CD4-positive, alpha-beta T cell (primary cell): ENCODE measurements at places on chromosomes 4 and X. TPM values are rescaled to one million over a fixed set of nuclear protein-coding genes. Genes with fewer than 3 reads are reported as not detected.
A peak's percentile ranks its signal among the peaks of the same experiment; 100 is the strongest.

DNA sequence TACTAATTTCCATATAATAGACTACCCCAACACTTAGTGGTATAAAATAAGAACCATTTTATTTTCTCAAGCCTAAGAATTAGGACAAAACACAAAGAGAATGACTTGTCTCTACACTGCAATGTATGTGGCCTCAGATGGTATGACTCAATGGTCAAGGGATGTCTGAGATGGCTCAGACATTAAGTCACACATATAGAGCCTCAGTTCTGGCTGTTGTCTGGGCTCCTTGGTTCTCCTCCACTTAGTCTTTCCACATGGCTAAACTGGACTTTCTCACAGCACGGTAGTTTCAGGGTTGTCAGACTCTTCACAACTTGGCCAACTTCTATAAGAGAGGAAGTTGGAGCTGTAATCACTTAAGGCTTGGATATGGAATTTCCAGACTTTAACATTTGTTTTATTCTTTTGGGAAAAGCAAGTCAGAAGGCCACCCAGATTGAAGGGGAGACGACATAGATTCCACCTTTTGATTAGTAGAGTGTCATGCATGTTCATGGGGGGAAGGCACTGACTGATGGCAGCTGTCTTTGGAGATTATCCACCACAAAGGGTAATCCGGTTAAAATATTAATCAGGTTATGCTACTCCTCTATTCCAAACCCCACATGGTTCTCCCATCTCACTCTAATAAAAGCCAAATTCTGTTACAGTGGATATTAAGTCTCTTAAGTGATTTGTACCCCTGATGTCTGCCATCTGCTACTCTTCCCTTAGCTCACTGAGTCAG is 9.4 kb downstream of the IL15 start:
- peaks cover 5% of the 10 kb centered on the region for H3K4me1 ChIP-seq
- no peaks in the 10 kb centered on the region for H3K36me3 ChIP-seq
- H3K27me3 ChIP-seq = no peaks in the 10 kb centered on the region
- no peak for DNase-seq
- H3K4me3 ChIP-seq = no peak overlapping the region
- no peak overlapping the region for H3K27ac ChIP-seq

- H3K27ac ChIP-seq = no peak overlapping the region
- DNase-seq = no peak
- H3K27me3 ChIP-seq = no peaks in the 10 kb centered on the region
Observed at GRCh38 chr4:81605271-81605670, 133.6 kb upstream of the RASGEF1B start.

DNA sequence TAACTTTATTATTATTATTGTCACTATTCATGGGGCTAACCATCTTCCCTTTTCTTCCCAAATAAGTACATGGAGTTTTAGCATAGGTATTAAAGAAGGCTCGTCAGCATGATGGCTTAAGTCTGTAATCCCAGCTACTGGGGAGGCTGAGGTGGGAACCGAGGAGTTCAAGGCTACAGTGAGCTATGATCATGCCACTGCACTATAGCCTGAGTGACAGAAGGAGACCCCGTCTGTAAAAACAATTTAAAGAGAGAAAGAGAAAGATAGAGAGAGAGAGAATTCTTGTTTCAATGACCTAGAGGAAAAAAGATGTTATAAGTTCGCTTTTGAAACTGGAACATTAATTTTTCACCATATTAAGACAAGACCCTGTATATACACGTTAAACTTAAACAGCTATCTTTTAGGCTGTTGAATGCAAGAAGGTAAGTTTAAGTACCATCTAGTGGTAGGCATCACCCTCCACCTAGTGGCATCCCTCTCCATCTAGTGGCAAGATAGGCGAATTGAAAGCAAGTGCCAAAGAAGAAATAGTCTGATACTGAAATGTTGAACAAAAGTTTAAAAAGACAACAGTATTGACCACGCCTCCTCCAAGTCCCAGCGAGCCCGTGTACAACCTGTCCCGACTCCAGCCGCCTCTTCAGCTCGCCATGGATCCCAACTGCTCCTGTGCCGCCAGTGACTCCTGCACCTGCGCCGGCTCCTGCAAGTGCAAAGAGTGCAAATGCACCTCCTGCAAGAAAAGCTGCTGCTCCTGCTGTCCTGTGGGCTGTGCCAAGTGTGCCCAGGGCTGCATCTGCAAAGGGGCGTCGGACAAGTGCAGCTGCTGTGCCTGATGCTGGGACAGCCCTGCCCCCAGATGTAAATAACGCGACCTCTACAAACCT is 26.0 kb upstream of the YTHDC1 start:
- H3K27me3 ChIP-seq = no peaks in the 10 kb centered on the region
- DNase-seq = peak; percentile 10
- peak overlapping the region; percentile 30 for H3K4me3 ChIP-seq
- H3K27ac ChIP-seq = no peak overlapping the region
- H3K36me3 ChIP-seq = no peaks in the 10 kb centered on the region

- no peak overlapping the region for H3K4me3 ChIP-seq
- no peaks in the 10 kb centered on the region for H3K27me3 ChIP-seq
- DNase-seq = no peak
- H3K4me1 ChIP-seq = no peaks in the 10 kb centered on the region
Observed at GRCh38 chr4:14669371-14669770, 332.9 kb upstream of the CPEB2 start.

- H3K27ac ChIP-seq = no peak overlapping the region
- no peaks in the 10 kb centered on the region for H3K4me1 ChIP-seq
- H3K27me3 ChIP-seq = peaks cover 5% of the 10 kb centered on the region
- no peak for DNase-seq
- H3K36me3 ChIP-seq = no peaks in the 10 kb centered on the region
Observed at GRCh38 chr4:42895452-42895851, 2.9 kb downstream of the GRXCR1 start.

DNA sequence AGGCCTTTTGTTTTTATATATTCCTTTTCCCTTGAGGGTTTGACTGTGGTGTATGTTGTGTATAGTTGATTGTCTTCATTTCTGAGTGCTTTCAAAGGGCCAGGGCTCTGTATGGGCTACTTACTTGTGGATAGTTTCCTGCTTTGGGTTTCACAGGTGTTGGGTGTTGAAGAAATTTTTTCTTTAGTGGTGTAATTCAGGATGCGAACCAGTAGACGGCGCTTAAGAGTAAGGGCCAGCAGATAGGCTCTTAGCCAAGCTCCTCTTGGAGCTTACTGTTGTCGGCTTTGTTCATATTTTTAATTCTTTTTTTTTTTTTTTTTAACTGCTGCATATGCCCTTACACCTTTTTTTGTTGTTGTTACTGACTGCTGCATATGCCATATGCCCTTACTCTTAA is 276.3 kb upstream of the GALNT7 start:
- no peak overlapping the region for H3K4me3 ChIP-seq
- H3K27ac ChIP-seq = no peak overlapping the region
- no peak for DNase-seq
- H3K27me3 ChIP-seq = no peaks in the 10 kb centered on the region

GRCh38 chr4:164192844-164193243 is 561.1 kb upstream of the SMIM31 start:
- no peak overlapping the region for H3K27ac ChIP-seq
- no peak overlapping the region for H3K4me3 ChIP-seq

- H3K36me3 ChIP-seq = peaks cover 62% of the 10 kb centered on the region
- no peak for DNase-seq
- no peak overlapping the region for H3K27ac ChIP-seq
- H3K4me3 ChIP-seq = no peak overlapping the region
- H3K27me3 ChIP-seq = no peaks in the 10 kb centered on the region
Observed at GRCh38 chr4:2652415-2653160, 103.5 kb downstream of the TNIP2 start.

- no peaks in the 10 kb centered on the region for H3K27me3 ChIP-seq
- no peak overlapping the region for H3K27ac ChIP-seq
- H3K4me3 ChIP-seq = no peak overlapping the region
- DNase-seq = no peak
- no peaks in the 10 kb centered on the region for H3K4me1 ChIP-seq
- H3K36me3 ChIP-seq = no peaks in the 10 kb centered on the region
Observed at GRCh38 chr4:74266081-74266480, 42.2 kb upstream of the EPGN start.

DNA sequence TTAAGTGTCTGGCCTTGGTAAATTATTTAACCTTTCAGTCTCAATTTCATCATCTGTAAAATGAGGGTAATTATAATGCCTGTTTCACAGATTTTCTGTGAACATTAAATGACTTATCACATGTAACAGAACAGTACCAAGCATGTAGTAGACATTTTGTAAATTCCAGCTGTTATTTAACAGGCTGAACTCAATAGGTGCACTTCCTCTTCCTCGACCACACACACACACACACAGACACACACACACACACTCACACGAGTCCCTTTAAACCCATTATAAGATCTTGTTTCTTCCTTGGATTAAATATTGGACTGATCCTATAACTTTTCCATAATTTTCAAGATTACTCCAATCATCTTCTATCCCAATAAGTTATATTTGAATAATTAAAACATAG is 53.4 kb upstream of the COL25A1 start:
- no peak overlapping the region for H3K27ac ChIP-seq
- H3K27me3 ChIP-seq = peaks cover 17% of the 10 kb centered on the region
- peaks cover 21% of the 10 kb centered on the region for H3K4me1 ChIP-seq
- H3K4me3 ChIP-seq = no peak overlapping the region

GRCh38 chrX:39519566-39520301 is 578.0 kb downstream of the BCOR start:
- no peak overlapping the region for H3K4me3 ChIP-seq
- H3K4me1 ChIP-seq = no peaks in the 10 kb centered on the region
- no peaks in the 10 kb centered on the region for H3K27me3 ChIP-seq
- H3K27ac ChIP-seq = no peak overlapping the region
- DNase-seq = no peak
- no peaks in the 10 kb centered on the region for H3K36me3 ChIP-seq

DNA sequence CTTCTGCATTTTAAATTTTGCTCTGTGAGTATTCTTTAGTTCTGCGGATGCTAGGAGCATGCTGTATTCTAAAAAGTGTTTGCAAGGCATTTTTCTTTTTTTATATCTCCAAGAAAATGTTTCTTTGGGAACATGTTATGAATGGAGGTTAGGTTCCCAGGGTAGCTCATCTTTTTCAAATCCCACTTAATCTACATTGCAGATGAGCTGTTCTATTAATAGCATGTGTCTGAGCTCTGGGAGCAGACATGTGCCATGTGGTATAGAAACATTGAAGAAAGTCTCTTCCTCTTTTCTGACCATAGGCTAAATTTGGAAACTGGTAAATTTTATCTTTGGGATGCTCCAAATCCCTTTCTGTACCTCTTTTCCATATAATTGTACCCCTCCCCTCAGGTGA is 23.2 kb downstream of the DIAPH2 start:
- H3K27ac ChIP-seq = no peak overlapping the region
- no peaks in the 10 kb centered on the region for H3K4me1 ChIP-seq
- H3K36me3 ChIP-seq = no peaks in the 10 kb centered on the region
- DNase-seq = no peak

GRCh38 chr4:124863040-124863545 is 150.6 kb upstream of the ANKRD50 start:
- H3K4me1 ChIP-seq = no peaks in the 10 kb centered on the region
- H3K27me3 ChIP-seq = no peaks in the 10 kb centered on the region
- no peak for DNase-seq

- no peak overlapping the region for H3K27ac ChIP-seq
- no peak for DNase-seq
- no peaks in the 10 kb centered on the region for H3K4me1 ChIP-seq
- H3K4me3 ChIP-seq = no peak overlapping the region
- H3K36me3 ChIP-seq = no peaks in the 10 kb centered on the region
Observed at GRCh38 chrX:95441836-95442235, 1242.8 kb upstream of the DIAPH2 start.

DNA sequence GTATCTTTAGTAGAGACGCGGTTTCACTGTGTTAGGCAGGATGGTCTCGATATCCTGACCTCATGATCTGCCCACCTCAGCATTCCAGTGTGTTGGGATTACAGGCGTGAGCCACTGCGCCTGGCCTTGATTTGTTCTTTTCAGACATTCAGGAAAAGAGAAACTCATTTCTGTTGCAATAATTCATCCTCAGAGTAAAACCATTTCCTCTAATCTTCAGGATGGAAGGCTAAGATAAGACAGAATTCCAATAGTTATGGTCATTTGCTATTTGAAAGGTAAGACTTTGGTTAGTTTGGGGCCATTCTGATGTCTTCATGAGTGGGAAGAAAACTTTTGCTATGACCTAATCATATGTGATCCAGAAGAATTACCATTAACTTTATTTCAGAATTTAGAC is 83.0 kb downstream of the LRP2BP start:
- peaks cover 18% of the 10 kb centered on the region for H3K36me3 ChIP-seq
- H3K27ac ChIP-seq = no peak overlapping the region
- H3K4me1 ChIP-seq = no peaks in the 10 kb centered on the region

- no peaks in the 10 kb centered on the region for H3K36me3 ChIP-seq
- DNase-seq = peak; percentile 54
- no peak overlapping the region for H3K4me3 ChIP-seq
- no peaks in the 10 kb centered on the region for H3K4me1 ChIP-seq
- H3K27ac ChIP-seq = no peak overlapping the region
Observed at GRCh38 chr4:139815778-139816601, 150.4 kb downstream of the MGST2 start.

DNA sequence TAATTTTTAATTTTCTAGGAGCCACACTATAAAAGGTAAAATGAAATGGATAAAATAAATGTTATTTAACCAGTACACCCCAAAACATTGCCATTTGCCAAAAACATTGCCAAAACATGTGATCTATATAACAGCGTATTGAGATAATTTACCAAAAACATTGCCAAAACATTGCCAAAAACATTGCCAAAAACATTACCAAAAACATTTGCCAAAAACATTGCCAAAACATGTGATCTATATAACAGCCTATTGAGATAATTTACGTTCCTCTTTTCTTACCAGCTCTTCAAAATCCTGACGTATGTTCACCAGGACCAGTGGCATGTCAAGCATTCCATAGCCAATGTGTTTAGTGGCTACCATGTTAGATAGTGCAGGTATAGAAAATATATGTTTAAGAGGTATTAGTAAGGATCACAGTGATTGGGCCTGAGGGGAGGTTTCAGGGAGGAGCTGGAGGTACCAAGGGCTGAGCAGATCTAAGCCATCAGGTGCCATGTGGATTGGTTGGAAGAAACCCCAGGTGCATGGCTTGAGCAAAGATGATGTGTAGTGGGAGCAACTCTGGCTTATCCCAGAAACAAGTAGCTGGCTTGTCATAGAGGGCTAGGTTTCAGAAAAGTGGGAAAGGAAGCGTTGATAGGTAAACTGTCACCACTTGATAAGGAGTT is 42.6 kb downstream of the RAPGEF2 start:
- no peak overlapping the region for H3K27ac ChIP-seq
- H3K27me3 ChIP-seq = no peaks in the 10 kb centered on the region
- no peak overlapping the region for H3K4me3 ChIP-seq
- no peaks in the 10 kb centered on the region for H3K4me1 ChIP-seq
- DNase-seq = no peak

GPR50 gene
- total RNA-seq = not detected

POF1B gene
- 0.05 TPM for total RNA-seq

PRSS12 gene
- not detected for total RNA-seq

ADRA2C gene
- not detected for total RNA-seq

ZCCHC4 gene
- 6.7 TPM for total RNA-seq

MAGEB4 gene
- total RNA-seq = not detected

SRP72 gene
- total RNA-seq = 108 TPM

PAGE5 gene
- not detected for total RNA-seq

FAM184B gene
- not detected for total RNA-seq

GSPT2 gene
- 7.8 TPM for total RNA-seq

COL4A6 gene
- not detected for total RNA-seq

ZBTB49 gene
- 6.6 TPM for total RNA-seq

FGA gene
- not detected for total RNA-seq

PRDM5 gene
- total RNA-seq = 0.14 TPM

KLF8 gene
- 6.2 TPM for total RNA-seq

ADGRG4 gene
- total RNA-seq = not detected

ARAP2 gene
- total RNA-seq = 63.4 TPM
